Aorta (tissue), 5 donors: ENCODE measurements at places on chromosomes 3 and 15. TPM values are rescaled to one million over a fixed set of nuclear protein-coding genes. Genes with fewer than 3 reads are reported as not detected.
A peak's percentile ranks its signal among the peaks of the same experiment; 100 is the strongest.

CPA3 gene
- total RNA-seq = 5.6 TPM

UBXN7 gene
- 57.1 TPM for total RNA-seq

NUP210 gene
- 2.8 TPM for total RNA-seq

PSTPIP1 gene
- total RNA-seq = 14.1 TPM

- peaks cover 26% of the 10 kb centered on the region for H3K4me1 ChIP-seq
- H3K36me3 ChIP-seq = no peaks in the 10 kb centered on the region
- no peaks in the 10 kb centered on the region for H3K27me3 ChIP-seq
- H3K4me3 ChIP-seq = no peak overlapping the region
Observed at GRCh38 chr3:24387493-24387892, 107.2 kb downstream of the THRB start.

DNA sequence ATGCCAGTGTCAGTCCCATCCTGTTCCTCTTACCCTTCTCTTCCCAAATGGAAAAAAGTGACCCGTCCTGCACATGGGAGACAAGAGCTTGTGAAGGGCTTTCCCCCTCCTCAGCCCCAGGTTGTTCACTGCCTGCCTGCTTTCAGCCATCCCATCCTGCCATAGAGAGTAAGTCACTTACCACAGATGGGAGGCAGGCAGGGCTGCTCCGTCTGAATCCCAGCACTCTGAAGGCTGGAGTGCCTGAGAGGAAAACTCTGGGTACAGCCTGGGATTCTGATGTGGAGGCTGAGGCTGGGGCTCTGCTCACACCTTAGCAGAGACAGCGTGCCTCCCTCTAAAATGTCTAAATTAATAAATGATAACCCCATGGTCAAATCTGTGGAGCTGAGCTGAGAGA, 14.8 kb downstream of the CPNE4 start:
- no peak overlapping the region for H3K4me3 ChIP-seq
- no peaks in the 10 kb centered on the region for H3K4me1 ChIP-seq
- no peak for DNase-seq
- H3K27ac ChIP-seq = no peak overlapping the region
- H3K27me3 ChIP-seq = no peaks in the 10 kb centered on the region
- H3K36me3 ChIP-seq = no peaks in the 10 kb centered on the region

DNA sequence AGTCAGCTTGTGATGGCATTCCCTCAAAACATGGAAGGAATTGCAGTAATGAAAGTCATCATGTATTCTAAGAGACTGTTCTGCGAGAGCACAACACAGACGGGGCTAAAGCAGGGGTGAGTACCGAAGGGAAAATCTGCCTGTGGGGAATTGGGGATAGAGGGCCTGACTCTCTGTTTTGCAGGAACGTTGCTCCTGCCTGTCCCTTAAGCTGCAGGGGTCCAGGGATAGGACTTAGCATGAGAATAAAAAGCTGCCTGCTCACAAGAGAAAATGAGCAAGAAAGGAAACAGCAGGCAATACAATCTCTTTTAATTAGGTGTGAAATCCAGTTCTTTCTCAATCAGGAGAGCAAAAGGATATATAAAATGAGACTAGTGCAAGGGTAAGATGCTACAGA, 62.2 kb downstream of the TIGIT start:
- no peaks in the 10 kb centered on the region for H3K27me3 ChIP-seq
- peak overlapping the region; percentile 44 for H3K27ac ChIP-seq
- H3K4me3 ChIP-seq = no peak overlapping the region
- H3K36me3 ChIP-seq = peaks cover 4% of the 10 kb centered on the region
- no peaks in the 10 kb centered on the region for H3K4me1 ChIP-seq

DNA sequence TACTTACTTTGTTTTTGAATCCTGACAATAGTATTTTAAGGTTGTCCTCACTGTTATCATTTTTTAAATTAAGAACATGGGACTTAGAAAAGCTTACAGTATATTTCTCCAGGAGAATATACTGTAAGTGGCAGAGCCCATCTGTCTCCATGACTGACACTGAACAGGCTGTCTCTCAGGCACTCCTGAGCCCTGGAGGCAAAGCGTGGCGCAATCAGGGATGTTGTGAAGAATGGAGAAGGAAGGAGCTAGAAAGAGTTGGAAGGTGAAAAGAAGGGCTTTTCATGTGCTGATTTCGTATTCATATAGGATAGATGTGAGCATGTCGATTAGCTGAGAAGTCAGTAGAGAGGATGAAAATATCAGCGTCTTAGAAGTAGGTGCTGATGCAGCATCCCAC, 41.5 kb downstream of the FGF12 start:
- no peaks in the 10 kb centered on the region for H3K36me3 ChIP-seq
- no peaks in the 10 kb centered on the region for H3K4me1 ChIP-seq
- H3K4me3 ChIP-seq = no peak overlapping the region
- no peaks in the 10 kb centered on the region for H3K27me3 ChIP-seq
- DNase-seq = no peak

DNA sequence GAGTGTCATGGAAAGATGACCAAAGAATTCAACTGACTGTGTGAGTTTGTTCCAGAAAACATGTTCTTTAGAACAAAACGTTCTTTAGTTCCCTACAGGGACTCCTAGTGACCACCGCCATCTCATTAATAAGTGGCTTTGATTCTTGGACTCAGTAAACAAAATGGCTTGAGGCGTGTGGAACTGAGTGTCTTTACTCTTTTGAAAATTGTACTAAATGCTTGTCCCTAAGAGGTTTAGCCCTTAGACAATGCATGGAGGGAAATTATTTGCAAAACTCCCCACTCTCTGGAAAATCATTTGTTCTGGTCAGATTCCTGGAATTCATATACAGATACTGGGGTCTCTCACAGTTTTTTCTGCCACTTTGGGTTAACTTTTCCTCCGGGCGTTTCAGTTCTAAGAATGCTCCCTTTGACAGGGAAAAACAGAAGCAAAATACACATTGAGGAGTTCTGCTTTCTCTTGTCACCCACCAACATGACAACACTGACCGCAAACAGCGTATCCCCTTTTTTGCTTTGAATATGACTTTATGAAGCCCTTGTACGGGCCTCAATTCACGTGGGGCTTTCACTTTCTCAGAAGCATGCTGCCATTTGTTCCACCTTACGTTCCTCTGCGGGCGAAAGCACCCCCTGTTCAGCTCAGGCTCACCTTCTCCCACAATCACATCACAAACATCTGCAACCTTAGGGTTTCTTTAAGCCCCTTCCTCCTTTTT, 15.3 kb upstream of the NRROS start:
- no peaks in the 10 kb centered on the region for H3K4me1 ChIP-seq
- H3K4me3 ChIP-seq = no peak overlapping the region

DNA sequence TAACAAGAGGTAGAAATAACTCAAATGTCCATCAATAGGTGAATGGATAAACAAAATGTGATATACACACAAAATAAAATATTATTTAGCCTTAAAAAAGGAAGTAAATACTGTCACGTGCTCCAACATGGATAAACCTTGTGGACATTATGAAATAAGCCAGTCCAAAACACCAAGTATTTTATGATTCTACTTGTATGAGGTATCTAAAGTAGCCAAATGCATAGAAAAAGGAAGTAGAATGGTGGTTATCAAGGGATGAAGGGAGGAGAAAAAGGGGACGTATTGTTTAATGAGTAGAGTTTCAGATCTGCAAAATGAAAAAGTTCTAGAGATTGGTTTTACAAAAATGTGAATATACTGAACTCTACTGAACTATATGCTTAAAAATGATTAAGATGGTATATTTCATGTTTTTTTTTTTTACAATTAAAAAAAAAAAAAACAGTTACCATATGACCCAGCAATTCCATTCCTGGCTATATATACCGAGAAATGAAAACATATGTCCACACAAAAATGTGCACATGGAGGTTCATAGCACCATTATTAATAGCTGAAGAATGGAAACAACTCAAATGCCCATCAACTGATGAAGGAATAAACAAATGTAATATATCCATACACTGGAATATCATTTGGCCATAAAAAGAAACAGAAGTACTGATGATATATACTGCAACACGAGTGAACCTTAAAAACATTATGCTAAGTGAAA, 29.1 kb upstream of the MAP6D1 start:
- no peaks in the 10 kb centered on the region for H3K36me3 ChIP-seq
- no peak overlapping the region for H3K4me3 ChIP-seq
- H3K27me3 ChIP-seq = no peaks in the 10 kb centered on the region
- H3K4me1 ChIP-seq = no peaks in the 10 kb centered on the region
- H3K27ac ChIP-seq = no peak overlapping the region
- no peak for DNase-seq

DNA sequence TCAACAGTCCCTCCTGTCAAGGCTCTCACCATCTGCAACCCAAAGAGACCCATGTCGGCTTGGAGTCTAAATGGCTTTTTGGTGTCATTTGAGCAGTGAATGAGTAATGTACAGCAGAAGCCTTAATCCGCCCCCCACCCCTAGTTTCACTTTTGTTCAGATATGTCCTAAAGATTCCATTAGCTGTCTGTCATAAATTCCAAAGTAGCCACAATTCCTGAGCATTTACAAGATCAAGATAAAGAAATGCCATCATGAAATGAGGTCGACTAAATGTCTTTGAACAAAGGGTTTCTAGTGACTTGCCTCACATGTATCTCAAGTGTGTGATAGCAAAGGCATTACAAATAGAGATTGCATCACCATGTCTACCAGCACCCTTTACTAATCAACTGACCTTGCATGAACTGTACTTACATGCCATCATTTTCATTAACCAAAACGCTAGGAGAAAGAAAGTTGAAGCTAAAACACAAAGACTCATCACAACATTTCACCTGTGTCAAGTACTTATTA, 123.8 kb upstream of the PHLDB2 start:
- no peak overlapping the region for H3K4me3 ChIP-seq
- H3K36me3 ChIP-seq = no peaks in the 10 kb centered on the region
- H3K27me3 ChIP-seq = no peaks in the 10 kb centered on the region
- H3K4me1 ChIP-seq = peaks cover 2% of the 10 kb centered on the region
- no peak for DNase-seq

DNA sequence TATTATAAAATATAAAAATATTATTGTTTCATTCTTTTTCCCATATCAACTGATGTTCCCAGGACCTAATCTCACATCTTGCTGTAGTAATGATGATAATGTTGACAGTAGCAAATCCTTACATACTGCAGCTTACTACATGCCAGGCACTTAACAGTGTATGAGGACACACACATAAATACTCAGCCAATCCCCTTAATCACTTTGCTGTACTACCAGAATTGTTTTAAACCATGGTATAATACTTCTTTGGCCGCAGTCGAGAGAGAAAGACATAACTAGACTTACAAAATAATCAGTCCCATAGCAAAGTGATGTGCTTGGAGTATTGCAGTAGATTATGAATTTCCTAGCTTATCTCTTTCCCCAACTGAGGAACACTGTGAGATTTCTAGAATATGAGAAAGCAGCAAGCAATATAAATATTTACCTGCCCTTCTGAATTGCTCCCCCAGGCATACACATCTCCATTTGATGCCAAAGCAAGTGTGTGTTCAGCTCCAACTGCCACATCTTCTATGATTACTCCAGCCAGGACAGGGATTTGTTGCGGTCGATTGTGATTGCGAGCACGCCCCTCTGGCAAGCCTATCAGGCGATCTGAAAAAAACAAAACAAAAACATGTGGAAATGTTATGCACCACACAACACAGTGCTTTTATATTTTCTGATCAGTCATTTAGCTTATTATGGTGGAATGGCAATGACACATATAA, 33.0 kb downstream of the FBXL22 start:
- H3K4me3 ChIP-seq = no peak overlapping the region
- no peak overlapping the region for H3K27ac ChIP-seq
- no peak for DNase-seq
- H3K27me3 ChIP-seq = no peaks in the 10 kb centered on the region

GRCh38 chr3:185250653-185251052, 3.2 kb downstream of the EHHADH start:
- H3K27ac ChIP-seq = no peak overlapping the region
- DNase-seq = no peak
- H3K4me1 ChIP-seq = no peaks in the 10 kb centered on the region
- H3K36me3 ChIP-seq = no peaks in the 10 kb centered on the region
- no peak overlapping the region for H3K4me3 ChIP-seq

DNA sequence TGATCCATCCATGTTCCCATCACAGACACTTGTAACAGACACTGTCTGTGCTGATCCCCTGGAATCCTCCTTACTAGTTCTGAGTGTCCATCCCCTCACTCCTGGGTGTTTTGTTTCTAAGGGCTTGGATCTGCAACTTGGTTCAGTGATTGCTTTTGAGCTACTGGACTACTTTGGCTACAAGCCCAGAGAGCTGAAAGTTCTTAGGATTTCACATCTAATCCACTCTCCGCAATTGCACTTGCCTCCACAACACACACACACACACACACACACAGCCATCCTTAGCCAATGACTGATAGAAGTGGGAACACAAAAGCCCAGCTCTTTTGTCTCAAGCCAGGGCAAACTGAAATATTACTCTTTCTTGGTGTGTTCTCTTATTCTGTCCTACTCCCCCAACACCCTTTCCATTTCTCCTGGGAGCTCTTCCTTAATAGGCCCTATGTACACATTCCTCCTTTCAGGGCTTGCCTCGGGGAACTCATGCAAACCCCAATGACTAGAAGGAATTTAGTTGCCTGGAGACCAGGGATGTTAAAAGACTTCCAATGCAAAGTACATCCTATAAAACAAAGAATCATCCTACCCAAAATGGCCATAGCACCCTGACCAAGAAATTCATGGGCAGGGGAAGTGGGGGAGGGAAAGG, 206.1 kb upstream of the UBE2E2 start:
- no peaks in the 10 kb centered on the region for H3K27me3 ChIP-seq
- no peaks in the 10 kb centered on the region for H3K36me3 ChIP-seq
- no peak for DNase-seq
- H3K27ac ChIP-seq = no peak overlapping the region
- no peaks in the 10 kb centered on the region for H3K4me1 ChIP-seq

DNA sequence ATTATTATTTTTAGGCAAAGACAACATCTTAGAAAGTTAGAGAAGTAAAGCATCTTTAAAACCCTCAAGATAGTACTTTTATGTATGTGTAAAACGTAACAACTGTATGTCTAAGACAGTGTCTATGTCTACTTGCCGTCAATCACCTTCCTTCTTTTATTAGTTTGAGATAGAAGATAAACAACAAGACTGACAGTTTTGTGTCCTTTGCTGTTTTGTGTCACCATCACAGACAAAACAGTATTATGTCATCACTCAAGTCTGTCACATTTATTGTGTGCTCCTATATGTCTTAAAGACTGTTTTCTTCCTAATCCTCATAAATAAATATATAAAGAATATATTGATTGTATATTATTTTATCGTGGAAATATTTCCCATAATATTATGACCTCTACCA, 908.3 kb downstream of the CADM2 start:
- no peaks in the 10 kb centered on the region for H3K27me3 ChIP-seq
- H3K27ac ChIP-seq = no peak overlapping the region
- no peaks in the 10 kb centered on the region for H3K36me3 ChIP-seq
- no peaks in the 10 kb centered on the region for H3K4me1 ChIP-seq
- no peak for DNase-seq
